ENCODE measurements at places on chromosomes 12 and 14.

GRCh38 chr14:81127785-81128184 is 93.0 kb downstream of the GTF2A1 start:
- DNase-seq = no peak

DNA sequence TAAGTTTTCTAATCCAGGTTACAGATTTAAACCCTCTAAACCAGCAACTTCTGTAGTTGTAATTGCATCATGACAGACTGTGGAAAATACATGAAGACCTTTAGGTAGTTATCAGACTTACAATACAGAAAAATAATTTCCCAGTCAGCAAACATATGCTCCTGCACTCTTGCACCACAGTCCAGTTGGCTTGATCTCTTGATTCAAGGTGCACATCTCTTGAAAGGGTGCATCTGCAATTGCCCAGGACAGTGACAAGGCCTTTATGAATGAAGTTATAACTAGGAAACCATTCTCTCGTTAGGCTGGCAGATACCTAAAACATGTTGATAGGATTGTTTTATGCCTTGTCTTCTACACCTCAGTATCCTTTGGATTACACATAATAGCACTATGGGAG is 7.6 kb downstream of the PIWIL1 start:
- DNase-seq = no peak

- no peak for DNase-seq
Observed at GRCh38 chr12:130644146-130644545, 72.0 kb downstream of the RIMBP2 start.

DNA sequence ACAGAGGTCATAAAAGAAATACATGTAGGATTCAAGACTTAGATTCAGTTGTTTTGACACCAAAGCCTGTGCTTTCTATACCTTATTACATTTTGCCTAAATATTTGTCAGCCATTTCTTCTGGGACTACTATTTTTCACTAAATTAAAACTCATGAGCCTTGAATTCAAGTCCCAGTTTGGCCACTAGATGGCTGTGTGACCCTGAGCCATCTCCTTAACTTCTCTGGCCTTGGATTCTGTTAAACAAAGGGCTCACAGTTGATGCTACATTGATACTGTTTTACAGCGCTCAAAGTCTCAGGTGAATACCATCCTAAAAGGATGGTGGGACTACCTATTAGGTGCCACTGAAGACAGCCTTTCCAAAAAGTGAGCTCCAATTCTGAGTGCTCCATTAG is 39.6 kb upstream of the CCDC198 start:
- DNase-seq = no peak

- DNase-seq = no peak
Observed at GRCh38 chr12:29414368-29414767, 33.4 kb upstream of the ERGIC2 start.

DNA sequence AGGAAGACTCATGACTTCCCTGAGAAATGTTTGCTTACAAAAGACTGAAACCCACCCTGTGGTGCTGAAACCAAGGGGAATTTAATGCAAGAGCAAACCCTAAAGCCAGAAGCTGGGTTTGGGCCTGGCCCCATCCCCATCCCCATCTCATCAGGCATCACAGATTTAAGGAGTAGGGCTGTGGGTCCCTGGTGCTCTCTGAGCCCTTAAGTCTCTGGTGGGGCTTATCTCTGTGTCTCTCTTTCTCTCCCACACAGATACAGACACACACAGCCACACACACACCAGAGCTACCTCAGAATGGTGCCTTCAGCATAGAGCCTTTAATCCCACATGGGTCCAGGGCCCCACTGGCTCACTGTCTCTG is 237.1 kb downstream of the SLC41A2 start:
- no peak for DNase-seq

DNA sequence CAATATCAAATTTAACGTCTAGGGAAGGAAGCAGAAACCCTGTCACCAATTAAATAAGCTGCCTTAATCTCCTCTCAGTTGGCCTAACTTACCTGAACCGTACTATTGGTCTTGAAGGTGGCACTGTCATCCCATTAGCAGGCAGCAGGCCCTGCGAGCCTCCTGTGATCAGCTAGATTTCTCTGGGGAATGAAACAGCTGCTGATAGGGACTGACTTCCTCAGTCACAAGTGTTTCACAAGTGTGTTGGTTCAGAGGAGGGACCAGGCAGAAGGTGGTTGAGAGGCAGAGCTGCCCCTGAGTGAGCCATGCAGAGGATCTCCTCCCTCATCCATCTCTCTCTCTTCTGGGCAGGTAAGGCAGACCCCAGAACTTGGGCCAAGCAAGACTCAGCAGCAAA is 166.8 kb downstream of the DAD1 start:
- DNase-seq = no peak

DNA sequence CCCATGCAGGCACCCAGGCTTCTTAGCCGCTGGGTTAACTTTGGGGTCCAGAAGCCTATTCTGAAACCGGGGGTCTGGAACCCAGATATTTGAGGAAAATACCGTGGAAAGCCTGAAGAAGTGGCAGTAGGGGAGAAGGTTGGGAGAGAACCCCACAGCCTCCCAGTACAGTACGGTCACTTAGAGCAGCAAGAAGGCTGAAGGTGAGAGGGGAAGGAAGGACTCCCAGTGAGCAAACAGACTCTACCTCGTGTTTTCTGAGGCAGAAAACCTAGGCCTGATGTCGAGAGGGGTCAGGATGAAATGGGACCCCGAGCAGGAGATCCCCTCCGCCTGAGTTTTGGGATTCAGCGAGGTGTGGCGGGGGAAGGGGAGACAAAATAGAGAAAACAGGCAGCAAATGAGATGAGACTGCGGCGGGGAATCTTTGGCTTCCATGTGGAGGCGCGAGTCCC is 10.7 kb upstream of the CALCOCO1 start:
- DNase-seq = no peak

GRCh38 chr12:25557830-25558436 is 4.8 kb upstream of the LMNTD1 start:
- peak; percentile 6 for DNase-seq

DNA sequence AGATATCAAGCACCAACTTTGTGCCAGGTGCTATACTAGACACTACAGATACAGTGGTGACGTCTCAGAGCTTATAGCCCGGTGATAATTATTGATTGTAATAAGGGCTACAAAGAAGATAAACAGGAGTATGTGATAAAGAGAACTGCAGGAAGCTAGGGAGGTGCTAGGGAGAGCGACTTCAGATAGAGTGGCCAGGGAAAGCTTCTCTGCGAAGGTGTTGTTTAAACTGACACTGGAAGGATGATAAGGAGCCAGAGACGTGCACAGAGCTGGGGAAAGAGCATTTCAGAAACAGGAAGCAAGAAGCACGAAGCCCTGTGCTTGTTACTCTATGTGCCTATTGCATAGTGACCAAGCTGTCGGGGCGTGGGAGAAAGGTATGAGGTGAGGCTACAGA is 48.1 kb upstream of the OTX2 start:
- DNase-seq = no peak

DNA sequence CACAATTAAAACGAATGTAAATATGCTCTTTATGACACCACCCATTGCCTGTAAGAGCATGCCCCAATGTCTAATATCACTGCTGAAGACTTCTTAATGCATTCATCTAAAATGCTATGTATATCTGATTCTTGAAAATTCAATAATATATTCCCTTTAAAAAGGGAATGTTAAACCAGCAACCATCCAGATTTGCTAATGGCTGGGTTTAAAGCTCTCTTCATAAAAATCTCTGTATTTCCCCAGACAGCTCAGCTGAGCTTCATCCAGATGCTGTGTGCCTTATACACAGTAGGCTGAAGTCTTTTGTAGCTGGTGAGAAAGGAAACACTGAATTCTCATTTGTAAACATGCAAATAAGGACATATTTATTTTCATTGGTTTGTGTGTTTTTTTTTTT is at the start of gene TAS2R14:
TSS of gene TAS2R14 (minus strand) at position 101 of the 400 bp plus-strand sequence. CDS start at position 45, 56 bp downstream.
- no peak for DNase-seq

DNA sequence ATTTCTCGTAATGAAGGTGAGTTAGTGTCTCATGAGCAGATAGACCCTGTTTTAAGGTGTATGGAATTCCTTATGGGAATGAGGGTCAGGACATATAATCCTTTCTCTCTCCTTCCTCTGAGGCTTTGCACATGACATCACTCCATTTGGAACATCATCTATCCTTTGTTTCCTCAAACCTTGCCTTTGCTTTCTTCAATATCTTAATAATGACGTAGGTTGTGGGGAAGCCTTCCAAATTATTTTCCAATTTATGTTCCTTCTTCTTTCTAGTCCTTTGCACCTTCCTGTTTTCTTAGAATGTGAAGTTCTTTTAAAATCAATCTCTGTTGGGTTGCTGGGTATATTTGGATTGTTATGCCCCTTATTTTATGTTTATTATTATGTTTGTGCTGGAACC is 502.9 kb upstream of the STXBP6 start:
- DNase-seq = no peak

DNA sequence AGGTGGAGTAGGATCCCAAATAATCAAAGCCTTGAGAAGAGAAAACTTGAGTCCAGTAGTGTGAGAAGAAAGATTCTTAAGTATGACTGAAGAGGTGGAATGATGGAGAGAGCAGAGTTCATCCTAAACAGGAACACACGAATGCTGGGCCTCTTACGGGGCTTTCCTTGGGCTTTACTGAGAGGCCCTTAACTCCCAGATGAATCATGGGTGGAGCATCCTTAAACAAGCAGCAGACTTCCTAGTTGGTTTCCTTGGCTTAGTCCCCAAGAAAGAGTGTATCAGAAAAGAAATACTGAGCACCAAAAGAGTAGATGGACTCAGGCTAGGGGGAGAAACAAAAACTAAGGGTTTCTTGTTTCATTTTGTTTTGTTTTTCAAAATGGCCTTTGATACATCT is 132.5 kb downstream of the GPR135 start:
- peak; percentile 56 for DNase-seq

DNA sequence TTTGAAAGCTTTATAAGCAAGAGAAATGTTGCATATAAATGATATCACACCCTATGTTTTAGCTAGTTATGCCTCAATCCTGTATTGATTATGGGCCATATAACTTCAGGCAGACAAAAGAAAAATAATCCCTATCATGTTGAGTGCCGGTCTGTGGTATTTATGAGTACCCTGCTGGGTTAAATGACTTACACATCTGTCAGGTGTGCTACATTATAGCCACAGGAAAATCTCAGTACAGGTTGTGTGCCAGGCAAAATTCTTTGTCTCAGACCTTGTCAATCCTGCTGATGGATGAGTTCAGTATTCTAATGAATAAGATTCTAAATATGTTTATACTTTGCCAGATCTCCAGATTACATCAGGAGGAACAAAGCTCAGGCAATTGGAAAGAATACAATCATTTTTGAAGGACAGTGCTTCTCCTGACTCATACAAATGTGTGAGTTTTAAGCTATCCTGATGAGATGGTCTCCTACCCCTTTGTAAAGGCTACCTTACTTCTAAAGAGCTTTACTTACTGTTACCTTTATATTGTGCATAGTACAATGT is 109.8 kb upstream of the FOXG1 start:
- no peak for DNase-seq

GRCh38 chr14:94663965-94664704 is 51.9 kb downstream of the SERPINA3 start:
- DNase-seq = no peak

DNA sequence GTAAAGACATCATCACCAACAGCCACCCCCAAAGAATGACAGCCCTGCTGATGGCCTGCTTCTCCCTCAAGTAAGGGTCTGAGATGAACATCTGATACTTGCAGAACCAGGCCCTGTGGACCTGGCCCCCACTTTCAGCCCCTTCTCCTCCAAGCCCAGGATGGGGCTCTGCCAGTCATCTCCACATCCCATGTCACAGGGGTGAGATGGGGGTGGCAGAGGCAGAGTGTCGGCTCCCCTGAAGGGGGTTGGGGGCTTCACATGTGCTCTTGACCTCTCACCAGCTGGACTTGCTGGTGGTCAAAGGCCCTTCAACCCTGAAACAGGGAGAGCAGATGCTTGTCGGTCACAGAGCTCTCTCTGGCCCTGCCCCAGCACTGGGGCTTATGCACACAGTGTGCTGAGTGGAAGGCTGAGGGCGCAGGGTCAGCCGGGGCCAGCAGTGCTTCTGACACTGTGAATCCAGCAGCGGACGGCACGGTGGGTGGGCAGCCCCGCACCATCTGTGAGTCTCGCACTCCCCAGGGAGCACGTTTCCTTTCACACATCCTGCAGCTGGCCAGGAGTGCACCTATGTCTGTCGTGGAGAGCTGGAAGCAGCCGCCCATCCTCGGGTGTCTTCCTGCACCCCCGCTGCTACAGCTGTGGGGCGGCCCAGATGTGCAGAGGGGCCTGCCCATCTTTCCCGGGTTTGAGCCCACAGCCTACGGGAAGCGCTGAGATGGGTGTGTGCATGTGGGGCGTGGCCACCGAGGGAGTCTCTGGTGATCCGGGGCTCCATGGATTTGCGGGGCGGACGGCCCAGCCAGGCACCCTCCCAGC is 94.3 kb downstream of the ADGRD1 start:
- DNase-seq = no peak

GRCh38 chr12:93966516-93967133 is 181.8 kb upstream of the PLXNC1 start:
- no peak for DNase-seq

DNA sequence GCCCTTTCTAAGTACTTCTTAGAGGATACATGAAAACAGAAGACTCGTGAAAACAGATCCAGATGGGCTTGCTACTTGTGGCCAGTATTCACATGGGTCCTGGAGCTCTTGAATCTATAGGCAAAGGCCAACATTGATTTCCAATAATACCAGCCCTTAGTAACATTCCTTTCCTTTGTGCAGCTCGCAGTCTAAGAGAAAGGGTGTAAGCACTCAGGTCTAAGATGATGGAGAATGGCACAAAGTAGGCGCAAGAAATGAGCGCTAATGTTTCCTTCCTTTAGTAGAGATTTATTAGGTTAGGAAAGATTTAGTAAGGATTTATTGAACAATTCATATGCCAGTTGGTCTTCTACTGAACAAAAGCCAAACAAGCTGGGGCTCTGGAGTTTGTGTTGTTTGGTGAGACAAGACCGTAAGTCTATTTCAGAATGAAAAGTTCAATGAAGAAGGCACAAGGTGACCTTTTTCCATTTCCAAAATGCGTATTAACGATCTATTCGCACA is 525 bp downstream of the RNU6-8 start:
- DNase-seq = no peak

DNA sequence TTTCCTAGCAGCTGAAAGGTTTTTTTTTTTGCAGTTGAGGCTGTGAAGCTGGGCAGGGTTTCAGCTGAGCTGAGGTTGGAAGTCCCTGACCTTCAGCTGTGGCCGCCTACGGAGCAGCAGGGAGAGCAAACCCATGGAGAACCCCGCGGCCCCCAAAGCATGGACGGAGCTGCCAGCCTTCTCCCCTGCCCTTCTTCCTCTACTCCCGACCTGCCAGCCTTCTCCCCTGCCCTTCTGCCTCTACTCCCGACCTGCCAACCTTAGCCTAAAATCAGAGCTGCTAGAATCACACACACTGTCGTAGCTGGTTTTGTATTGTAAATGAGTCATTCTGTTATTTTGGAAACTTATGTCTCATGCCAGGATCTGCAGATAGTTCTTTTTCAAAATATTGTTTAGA is 74.6 kb downstream of the PPP2R5C start:
- DNase-seq = no peak

- no peak for DNase-seq
Observed at GRCh38 chr14:23551266-23552028, at the start of gene ZFHX2. Gene ZFHX2 (minus strand): TSS chr14:23551765. CDS start chr14:23535325, 16,440 bp downstream.

Data from fibroblast of skin of left biceps (primary cell).